ENCODE measurements at places on chromosomes 4 and X.

DNA sequence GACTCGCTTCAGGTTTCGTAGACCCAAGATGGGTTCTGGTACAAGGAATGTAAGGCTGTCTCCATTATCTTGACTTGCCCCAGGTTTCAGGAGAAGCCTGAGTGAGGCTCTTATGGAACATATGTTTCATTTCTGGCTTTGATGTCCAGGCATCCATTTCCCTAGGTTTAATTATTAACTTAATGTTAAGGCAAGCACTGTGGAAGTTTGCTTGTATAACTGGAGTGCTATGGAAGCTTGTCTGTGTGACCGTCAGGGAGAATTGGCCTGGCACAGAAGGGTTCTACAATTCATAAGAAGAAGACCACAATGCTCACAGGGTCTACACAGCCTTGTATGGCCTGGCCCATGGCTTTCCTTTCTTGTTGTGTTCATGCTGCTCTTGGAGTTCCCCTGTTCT, 47.2 kb upstream of the PPP1R2C start:
- no peak for DNase-seq

- DNase-seq: no peak
Measured at GRCh38 chr4:26931966-26932365, 71.3 kb downstream of the STIM2 start.

GRCh38 chr4:47222276-47222675, 190.9 kb downstream of the GABRB1 start:
- DNase-seq: no peak

DNA sequence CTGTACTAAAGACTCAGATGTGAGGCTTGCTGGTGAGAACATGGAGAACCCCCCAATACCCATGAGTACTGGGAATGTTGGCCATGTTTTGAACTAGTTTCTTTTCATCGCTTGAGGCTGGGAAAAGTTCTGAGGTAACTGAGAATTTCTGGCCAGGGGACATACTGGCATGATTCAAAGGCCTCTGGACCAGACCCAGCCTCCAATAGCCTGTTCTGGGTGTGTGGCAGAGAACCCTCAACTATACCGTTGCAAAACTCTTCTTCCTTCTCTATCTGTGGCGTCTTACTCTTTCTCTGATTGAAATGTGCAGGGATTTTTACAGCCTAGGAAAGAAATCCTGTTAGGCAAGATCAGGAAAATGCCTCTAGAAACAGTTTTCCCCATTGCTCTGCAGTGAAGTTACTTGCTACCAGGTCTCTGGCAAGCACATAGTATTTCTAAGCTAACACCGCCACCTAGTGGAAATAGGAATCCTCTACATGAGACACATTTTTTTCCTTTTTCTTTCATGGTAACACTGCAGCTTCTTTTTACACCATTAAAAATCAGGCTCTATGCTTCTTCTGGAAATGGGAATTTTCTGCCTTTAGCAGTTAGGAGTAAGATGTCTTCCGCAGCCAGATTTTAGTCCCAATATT, 170.7 kb upstream of the ZCCHC13 start:
- DNase-seq: peak; percentile 46

- no peak for DNase-seq
Measured at GRCh38 chr4:67332627-67333026, 212.7 kb downstream of the CENPC start.

GRCh38 chr4:36348403-36348938, 67.1 kb downstream of the DTHD1 start:
- DNase-seq: no peak

DNA sequence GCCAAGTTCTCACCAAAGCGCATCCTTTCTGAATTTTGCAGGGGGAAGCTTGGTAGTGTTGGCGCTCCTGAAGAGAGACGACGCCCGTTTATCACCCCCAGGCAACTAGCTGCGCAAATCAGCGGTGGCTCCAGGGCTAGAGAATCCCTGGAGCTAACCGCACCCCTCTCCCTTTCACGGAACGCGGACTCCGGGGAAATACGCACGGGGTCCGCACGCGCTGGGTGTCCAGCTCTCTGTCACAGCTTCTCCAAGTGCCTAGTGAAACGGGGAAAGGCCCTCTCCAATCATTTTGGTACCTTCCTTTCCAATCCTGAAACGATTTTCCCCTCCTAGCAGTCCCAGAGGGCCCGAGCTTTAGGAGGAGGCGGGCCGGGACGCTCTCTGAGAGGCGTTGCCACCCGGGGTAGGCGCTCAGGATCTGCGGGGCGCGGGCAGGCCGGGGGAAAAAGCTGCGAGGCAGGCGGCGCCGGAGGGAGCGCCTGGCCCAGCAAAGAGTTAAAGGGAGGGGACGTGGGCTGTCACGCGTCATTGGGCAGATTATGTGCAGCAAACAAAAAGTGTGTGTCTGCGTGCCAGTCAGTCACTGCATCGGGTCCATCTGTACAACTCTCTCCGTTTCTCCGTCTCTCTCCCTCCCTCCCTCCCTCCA, at the start of gene PRDM8:
PRDM8 (plus strand) TSS at position 582 of the 652 bp plus-strand sequence. CDS start 2,578 bp downstream, outside the sequence.
- DNase-seq: peak; percentile 86

- no peak for DNase-seq
Measured at GRCh38 chr4:153393397-153393796, 48.9 kb downstream of the MND1 start.

GRCh38 chr4:94068753-94069719, 138.6 kb upstream of the SMARCAD1 start:
- no peak for DNase-seq

- DNase-seq: no peak
Measured at GRCh38 chr4:81407726-81408125, 64.0 kb downstream of the RASGEF1B start.

- no peak for DNase-seq
Measured at GRCh38 chr4:78588894-78589545, 37.5 kb downstream of the ANXA3 start.

- peak; percentile 36 for DNase-seq
Measured at GRCh38 chrX:95382799-95383198, 1301.8 kb upstream of the DIAPH2 start.

DNA sequence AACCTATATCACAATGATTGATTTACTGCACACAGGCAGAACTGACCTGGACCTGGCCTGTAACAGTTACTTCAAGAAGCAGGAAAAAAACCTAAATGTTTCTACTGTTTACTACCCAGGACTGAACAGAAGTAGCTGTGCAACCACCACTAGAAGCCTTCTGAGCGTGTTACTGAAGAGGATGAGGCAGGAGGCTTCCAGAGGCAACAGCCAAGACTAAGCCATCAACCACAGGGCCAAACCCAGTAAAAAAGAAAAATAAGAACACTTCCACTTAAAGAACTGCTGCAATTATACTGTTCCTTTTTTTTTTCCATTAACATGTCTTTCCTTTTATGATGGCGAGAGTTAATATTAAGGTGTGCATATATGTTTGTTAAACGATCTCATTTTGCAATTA, 29.4 kb upstream of the TTC29 start:
- no peak for DNase-seq

GRCh38 chrX:154734061-154734781, 16.7 kb downstream of the GAB3 start:
- DNase-seq: no peak

GRCh38 chrX:132875650-132876522, 82.5 kb downstream of the HS6ST2 start:
- no peak for DNase-seq

DNA sequence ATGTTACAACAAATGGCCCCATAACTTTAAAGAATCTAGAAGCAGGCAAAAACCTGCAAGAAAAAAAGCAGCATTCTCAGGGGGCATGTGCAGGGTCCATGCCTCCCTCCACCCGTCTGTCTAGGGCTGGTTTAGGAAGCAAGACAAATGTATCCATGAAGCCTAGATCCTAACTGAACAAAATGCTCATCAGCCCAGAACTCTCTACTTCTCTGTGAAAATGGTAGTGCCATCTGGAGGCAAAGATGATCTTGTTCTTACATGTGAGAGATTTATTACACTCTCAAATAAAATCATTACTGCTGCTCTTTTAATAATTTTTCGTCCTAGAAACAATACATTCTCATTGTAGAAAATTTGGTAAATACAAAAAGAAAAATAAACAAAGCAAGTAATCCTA, 26.7 kb downstream of the NR3C2 start:
- DNase-seq: peak; percentile 9

GRCh38 chrX:140034916-140035315, 69.6 kb upstream of the CXorf66 start:
- no peak for DNase-seq

- no peak for DNase-seq
Measured at GRCh38 chr4:1050486-1051213, 39.2 kb downstream of the FGFRL1 start.

DNA sequence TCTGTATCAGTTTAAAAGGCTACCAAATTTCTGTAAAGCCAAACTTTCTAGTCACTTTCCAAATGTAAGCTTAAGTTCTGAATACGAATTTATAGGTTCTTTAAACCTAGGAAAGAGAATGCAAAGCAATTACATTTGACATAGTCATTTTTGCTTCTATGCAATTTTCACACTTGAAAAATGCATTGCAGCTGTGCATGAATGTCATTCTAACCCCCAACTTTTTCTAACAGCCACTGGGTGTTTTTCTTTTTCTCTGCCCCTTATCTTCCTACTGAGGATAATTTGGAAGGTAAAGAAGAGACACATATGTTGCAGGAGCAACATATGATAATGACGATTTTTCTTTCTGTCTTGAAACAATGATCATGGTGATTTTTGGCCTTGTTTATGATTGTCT, 537.5 kb downstream of the SPRY1 start:
- no peak for DNase-seq

GRCh38 chrX:17580539-17581152, 156.6 kb upstream of the SCML1 start:
- DNase-seq: no peak

GRCh38 chr4:20624793-20625374, 75.4 kb upstream of the PACRGL start:
- no peak for DNase-seq

DNA sequence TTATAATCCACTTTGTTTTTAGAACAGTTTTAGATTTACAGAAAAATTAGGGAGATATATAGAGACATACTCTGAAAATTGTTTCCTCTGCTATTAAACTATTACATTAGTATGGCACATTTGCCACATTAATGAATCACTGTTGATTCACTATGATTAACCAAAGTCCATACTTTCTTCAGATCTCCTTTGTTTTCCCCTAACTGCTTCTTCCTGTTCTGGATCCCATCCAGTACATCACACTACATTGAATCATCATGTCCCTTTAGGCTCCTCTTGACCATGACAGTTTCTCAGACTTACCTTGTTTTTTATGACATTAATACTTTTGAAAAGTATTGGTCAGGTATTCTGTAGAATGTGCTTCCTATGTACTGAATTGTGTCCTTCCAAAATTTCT, 109.2 kb upstream of the EDNRA start:
- DNase-seq: no peak

DNA sequence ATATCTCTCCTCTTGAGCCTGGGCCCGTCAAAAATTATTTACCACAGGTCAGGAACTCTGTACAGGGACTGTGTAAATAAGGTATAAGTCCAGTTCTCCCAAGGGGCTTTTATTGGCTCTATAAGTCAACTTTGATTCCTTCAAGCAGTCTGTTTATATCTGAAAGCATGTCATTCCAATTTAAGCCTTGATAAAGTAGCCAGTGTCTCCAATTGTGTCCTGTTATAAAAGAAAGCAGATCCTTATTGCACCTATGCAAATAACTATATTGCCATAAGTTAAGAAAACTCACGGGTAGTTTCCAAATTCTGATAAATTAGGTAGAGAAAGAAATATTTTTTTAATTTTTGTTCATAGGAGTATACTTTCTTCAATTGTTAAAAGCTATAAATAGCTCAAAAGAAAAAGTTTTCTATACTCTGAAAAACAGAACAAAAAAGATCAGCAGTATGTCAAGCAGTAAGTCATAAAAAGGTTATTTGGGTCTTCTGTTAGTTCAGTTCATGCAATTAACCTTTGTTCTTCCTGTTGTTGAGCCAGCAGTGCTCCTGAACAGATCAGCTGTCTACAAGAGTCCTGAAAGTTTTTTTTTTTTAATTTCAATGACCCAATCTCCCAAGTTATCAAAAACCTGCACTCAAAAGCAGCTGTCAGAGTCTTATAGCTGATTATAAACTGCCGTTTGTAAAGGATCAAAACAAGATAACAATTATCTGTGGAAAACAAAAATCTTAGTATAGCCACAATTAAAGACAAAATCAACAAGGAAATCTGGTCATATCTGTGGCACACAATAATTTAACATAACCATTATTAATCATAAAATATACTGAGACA, 178.4 kb upstream of the GALNT7 start:
- no peak for DNase-seq

DNA sequence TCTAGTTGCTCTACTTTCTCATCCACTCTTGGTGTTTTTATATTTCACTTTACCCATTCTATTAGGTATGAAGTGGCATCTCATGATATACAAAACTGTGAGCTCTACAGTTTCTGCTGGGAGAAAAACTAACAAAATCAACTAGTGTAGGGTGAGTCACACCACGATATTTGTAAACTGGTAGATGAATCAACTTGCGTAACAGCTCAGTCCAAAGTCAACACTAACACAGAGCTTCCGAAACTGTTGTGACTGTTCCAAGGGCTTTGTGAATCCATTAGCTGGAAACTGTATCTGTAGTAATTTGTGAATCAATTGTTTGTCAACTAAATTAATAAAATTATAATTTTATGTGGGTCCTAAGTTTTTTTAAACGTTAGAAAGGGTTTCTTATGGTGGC, 119.8 kb upstream of the TSPAN5 start:
- no peak for DNase-seq

GRCh38 chrX:119121341-119121740, 6.3 kb downstream of the KIAA1210 start:
- DNase-seq: no peak

GRCh38 chrX:129797251-129797906, 17.6 kb downstream of the SASH3 start:
- no peak for DNase-seq

GRCh38 chr4:120870279-120870673, 52.2 kb downstream of the PRDM5 start:
- no peak for DNase-seq

DNA sequence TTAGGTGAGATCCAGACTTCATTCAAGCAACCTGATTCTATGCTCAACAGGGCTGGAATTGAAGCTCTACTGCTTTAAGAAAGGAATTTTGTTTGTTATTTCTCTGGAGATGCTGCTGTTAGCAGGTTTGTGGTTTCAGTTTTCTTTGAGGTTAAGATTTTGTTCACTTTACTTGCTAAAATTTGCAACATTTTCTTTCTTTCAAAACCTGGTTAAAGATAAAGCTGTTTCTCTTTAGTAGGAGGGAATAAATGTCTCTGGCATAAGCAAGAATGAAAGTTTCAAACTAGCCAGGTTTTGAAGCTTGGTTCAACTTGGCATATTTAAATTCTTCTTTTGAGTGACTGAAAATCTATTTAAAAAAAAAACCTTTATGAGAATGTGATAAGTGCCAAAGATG, 660.6 kb upstream of the NR3C2 start:
- DNase-seq: no peak

DNA sequence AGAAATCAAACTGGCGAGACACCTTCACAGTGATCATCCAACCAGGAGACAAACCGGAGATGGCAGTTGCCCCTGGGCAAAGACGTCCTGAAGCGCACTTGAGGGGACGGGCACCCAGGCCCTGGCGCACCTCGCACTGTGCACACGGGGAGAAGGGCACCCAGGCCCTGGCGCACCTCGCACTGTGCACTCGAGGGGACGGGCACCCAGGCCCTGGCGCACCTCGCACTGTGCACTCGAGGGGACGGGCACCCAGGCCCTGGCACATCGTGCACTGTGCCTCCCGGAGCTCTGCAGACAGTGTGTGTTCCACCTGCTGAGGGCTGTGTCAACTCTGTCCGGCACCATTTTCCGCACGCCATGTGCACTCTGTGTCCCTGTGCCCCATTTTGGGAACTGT, 34.6 kb upstream of the CPLX1 start:
- no peak for DNase-seq

All from NCI-H2171 treated with DMSO at 0.1 percent for 48 hours (cell line).